Hepatocyte (in vitro differentiated cells): ENCODE measurements at places on chromosomes 11 and 22. TPM values are rescaled to one million over a fixed set of nuclear protein-coding genes. Genes with fewer than 3 reads are reported as not detected.

BIK gene
- total RNA-seq = 2.0 and 10.6 TPM in 2 replicates

KRTAP5-8 gene
- total RNA-seq = not detected in 2 replicates

DNA sequence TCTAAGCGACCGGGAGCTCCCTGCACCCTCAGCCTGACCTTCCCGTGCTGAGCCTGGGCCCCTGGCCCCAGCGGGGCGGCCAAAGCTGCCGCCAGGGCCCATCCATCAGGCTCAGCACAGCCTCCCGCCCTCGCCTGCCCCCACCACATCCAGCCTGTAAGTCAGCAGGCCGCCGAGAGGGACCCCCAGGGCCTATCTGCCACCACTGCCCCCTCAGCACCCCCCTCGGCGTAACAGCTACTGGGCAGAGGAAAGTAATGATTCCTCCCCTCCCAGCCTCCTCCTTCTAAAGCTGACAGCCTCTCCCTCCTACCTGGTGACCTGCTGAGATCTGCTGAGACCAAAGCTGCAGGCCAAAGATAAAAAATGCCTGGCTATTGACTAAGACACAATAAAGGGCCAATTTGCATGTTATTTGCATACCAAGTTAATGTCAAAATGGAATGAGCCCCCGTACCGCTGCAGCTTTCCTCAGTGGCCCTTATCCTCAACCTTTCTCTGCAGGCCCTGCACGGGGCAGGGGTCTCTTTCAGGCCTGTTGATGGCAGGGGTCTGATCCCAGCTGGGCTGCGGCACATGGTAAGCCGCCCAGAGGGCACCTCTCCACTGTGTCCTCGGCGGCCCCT is 51.6 kb downstream of the RPUSD4 start:
- H3K27me3 ChIP-seq = no peaks in the 10 kb centered on the region
- H3K36me3 ChIP-seq = no peaks in the 10 kb centered on the region
- no peak overlapping the region for H3K4me3 ChIP-seq

DNA sequence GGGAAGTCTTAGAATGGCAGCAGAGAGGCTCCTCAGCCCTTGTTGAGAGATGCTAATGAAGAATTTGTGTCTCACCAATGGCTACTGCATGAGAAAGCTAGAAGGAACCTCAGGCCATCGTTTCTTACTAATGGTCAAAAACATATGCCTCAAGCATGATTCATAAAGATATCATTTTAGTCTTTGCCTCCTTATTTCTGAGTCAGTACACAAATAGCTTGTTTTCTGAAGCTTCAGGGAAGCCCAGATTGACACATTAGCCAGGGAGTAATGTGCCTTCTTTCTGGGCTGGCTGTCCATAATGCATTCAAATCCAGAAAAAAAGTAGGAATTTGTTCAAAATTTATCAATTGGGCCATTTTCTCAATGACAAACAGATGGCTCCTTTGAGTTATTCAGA is 169.4 kb upstream of the ZBED5 start:
- H3K36me3 ChIP-seq = no peaks in the 10 kb centered on the region
- no peak overlapping the region for H3K4me3 ChIP-seq
- DNase-seq = no peak
- no peaks in the 10 kb centered on the region for H3K4me1 ChIP-seq

DNA sequence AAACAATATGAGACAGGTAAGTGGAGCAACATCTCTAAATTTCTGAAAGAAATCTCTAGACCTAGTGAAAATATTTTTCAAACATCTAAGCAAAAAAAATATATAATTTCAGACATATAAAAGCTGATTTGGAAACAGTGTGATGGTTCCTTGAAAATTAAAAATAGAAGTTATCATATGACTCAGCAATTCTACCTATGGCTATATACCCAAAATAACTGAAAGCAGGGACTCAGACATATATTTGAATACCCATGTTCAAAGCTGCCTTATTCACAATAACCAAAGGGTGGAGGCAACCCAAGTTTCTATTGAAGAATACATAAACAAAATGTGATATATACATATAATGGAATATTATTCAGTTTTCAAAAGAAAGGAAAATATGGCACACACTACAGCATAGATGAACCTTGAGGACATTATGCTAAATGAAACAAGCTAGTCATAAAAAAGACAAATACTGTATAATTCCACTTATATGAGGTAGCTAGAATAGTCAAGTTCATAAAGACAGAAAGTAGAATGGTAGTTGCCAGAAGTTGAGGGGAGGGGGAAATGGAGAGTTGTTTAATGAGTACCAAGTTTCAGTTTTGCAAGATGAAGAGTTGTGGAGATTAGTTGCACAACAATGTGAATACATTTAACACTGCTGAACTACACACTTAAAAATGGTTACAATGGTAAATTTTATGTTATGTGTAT is 300.4 kb downstream of the TTC28 start:
- no peaks in the 10 kb centered on the region for H3K27me3 ChIP-seq
- no peak for DNase-seq
- H3K4me1 ChIP-seq = peaks cover 18% of the 10 kb centered on the region
- no peak overlapping the region for H3K4me3 ChIP-seq
- H3K36me3 ChIP-seq = no peaks in the 10 kb centered on the region

DNA sequence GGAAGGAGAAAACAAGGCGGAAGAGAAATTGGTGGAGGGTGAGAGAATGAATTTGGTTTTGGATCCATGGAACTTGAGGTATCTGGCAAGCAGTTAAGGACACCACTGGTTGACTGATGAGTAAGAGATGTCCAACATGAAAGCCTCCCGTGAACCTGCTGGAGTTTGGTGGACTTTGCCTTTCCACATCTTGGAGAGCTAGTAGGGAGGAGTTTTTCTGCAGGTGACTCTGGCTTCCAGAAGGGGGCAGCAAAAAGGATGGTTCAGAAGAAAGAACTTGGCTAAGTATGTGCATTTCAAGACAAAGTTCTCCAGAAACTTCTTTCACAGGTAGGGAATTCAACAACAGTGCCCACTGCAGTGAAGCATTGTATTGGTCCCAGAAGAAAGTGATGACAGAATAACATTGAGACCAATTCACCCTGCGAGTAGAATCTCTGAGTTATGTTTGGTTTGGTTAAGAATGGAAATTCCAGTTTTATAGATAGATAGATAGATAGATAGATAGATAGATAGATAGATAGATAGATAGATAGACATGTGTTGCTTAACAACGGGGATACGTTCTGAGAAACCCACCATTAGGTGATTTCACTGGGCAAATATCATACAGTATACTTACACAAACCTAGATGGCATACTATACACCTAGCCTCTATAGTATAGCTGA is 28.5 kb downstream of the DCDC1 start:
- peaks cover 3% of the 10 kb centered on the region for H3K27me3 ChIP-seq
- H3K4me1 ChIP-seq = no peaks in the 10 kb centered on the region
- no peak overlapping the region for H3K4me3 ChIP-seq
- H3K27ac ChIP-seq = no peak overlapping the region

NXF1 gene
- 37.2 and 37.6 TPM in 2 replicates for total RNA-seq

GRCh38 chr22:25077964-25078363 is 121.7 kb upstream of the CRYBB3 start:
- H3K4me1 ChIP-seq = no peaks in the 10 kb centered on the region
- H3K27ac ChIP-seq = no peak overlapping the region
- DNase-seq = no peak
- no peaks in the 10 kb centered on the region for H3K27me3 ChIP-seq
- H3K4me3 ChIP-seq = no peak overlapping the region

- no peak overlapping the region for H3K4me3 ChIP-seq
- H3K4me1 ChIP-seq = no peaks in the 10 kb centered on the region
- no peaks in the 10 kb centered on the region for H3K36me3 ChIP-seq
- DNase-seq = peak; percentile 56
Measured at GRCh38 chr11:133965031-133965601, 8.3 kb upstream of the IGSF9B start.

DNA sequence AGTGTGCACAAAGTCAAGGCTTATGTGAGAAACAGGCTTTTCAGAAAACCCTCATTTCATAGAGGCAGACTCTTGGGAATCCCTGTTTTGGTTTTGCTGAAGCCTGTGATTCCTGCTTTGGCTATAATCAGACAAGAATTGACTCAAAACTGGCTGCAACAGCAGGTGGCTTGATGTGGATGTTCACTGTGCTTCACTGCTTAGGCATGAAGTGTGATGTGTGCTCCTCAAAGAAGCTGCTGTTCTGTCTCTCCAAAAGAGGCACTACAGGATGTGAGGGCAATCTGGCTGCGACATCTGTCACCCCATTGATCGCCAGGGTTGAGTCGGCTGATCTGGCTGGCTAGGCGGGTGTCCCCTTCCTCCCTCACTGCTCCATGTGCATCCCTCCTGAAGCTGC is 103.5 kb downstream of the C11orf58 start:
- H3K4me3 ChIP-seq = no peak overlapping the region
- no peaks in the 10 kb centered on the region for H3K27me3 ChIP-seq
- H3K36me3 ChIP-seq = no peaks in the 10 kb centered on the region
- no peak overlapping the region for H3K27ac ChIP-seq

GRCh38 chr11:74325649-74326645 is 14.5 kb upstream of the P4HA3 start:
- no peaks in the 10 kb centered on the region for H3K36me3 ChIP-seq
- H3K4me1 ChIP-seq = peaks cover 9% of the 10 kb centered on the region
- H3K27me3 ChIP-seq = no peaks in the 10 kb centered on the region
- no peak overlapping the region for H3K4me3 ChIP-seq
- H3K27ac ChIP-seq = no peak overlapping the region

DNA sequence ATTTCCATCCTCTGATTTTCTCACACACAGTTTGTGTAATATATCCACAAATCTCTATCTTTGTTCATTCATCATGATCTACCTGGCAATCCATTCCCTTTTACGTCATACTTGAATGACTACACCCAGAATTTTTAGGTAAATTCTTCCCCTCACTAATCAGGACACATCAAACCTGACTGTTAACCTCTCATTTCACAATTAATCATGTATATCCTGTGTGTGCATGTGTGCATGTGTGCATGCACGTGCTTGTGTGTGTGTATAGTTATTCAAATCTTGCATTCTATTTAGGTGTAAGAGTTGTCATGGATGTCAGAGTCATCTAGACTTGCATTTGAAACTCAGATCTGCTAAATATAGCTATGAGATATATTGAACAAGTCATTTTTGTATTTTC is 130.4 kb downstream of the KIF18A start:
- H3K4me1 ChIP-seq = no peaks in the 10 kb centered on the region
- no peak overlapping the region for H3K4me3 ChIP-seq
- H3K36me3 ChIP-seq = no peaks in the 10 kb centered on the region
- H3K27me3 ChIP-seq = no peaks in the 10 kb centered on the region
